ENCODE measurements at places on chromosomes 7 and 10. TPM values are rescaled to one million over a fixed set of nuclear protein-coding genes. Genes with fewer than 3 reads are reported as not detected.

DNA sequence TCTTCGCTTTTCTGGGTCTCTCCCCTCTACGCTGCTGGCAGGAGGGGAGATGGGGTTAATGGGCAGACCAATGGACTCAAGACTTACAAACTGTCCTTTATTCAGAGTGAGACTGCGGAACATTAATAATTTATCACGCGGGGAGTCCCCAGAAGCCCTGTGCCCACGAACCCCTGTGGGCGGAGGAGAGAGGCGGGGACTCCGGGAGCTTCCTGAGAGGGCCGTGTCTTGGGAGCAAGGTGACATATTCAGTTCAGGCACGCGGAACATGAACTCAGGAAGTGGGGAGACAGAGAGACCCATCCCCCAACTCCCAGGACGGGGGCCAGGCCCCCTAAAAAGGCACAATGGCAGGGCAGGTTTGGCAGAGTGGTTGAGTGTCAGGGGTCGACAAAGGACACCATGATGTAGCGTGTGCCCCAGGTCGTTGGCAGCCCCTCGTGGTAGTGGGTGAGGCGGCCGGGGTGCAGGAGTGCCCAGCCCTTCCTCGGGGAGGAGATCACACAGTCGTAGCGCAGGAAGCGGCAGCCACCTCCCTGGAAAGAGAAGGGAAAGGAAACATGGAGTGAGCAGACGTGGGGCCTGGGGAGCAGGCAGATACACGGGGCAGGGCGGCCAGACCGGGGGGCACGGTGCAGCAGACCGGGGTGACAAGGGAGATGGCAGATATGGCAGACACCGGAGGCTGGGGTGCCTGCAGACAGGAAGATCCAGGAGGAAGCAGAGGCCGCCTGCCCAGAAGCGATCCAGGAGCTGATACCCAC is 5.2 kb upstream of the MOGAT3 start:
- no peak for DNase-seq

DNA sequence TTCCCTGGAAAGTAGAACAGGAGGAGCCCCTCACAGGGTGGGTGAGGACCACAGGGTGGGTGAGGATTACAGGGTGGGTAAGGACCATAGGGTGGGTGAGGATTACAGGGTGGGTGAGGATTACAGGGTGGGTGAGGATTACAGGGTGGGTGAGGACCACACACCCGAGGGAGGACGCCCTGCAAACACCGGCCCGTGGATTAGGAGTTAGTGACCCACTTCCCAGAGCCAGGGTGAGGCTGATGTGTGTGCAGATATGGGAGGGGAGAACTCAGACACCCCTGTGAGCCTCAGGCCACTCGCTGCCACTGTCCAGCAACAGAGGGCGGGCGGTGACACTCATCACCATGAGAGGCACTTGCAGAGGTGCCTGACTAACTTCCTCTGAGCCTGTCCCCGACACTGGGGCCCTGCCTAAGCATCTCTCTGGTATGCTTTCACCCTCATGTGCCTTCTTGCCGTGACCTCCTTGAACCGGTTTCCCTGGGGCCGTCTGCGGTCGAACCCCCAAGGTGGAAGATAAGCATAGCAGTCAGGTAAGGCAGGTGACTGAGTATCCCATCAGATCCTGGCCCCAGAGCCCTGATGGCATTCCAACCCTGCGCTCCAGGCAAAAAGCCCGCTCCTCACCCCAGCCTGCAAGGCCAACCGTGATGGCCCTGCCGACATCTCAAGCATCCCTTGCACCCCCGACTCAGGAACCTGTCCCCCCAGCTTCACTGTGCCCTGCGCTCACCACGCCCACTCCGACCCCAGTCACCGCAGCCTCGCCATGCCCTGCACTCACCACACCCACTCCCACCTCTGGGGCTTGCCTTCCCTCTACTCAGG is 74.1 kb downstream of the FAM53B start:
- DNase-seq, result no peak

DNA sequence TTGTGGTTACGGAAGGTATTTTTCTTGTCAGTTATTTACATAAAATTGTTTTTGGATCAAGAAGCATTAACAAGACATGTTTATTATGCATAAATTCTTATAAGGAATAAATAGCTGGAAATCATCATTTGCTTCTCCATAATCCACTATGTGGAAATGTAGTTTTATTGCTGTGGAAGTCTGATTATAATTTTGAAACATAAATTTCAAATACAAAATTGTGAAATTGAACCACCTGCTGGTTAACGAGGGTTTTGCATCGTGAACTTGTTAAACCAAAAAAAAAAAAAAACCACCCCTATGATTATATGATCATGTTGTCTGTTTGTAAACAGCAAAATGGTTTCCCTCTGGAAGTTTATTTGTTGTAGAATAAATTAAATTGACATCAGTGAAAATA is 25.9 kb downstream of the ABRAXAS2 start:
- DNase-seq, result peak; percentile 28

GRCh38 chr10:20157314-20157713 is 341.1 kb downstream of the PLXDC2 start:
- no peak for DNase-seq

DNA sequence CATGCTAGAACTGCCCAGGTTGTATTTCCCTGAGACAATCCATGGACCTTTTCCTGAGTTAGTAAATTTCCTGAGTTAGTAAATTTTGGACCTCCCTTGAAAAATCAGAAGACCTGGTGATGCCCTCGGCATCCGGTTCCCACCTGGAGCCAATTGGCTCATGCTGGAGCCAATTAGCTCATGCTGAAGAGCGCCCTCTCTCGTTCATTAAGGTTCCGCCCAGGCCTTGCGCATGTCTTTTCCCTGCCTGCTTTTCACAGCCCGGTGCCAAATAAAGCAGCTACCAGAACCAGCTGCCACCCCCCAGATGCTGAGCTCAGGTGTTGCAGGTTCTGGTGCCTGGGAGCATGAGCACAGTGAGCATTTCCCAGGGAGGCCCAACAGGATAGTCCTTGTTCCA is 96.2 kb downstream of the APBB1IP start:
- DNase-seq, result peak; percentile 62

DNA sequence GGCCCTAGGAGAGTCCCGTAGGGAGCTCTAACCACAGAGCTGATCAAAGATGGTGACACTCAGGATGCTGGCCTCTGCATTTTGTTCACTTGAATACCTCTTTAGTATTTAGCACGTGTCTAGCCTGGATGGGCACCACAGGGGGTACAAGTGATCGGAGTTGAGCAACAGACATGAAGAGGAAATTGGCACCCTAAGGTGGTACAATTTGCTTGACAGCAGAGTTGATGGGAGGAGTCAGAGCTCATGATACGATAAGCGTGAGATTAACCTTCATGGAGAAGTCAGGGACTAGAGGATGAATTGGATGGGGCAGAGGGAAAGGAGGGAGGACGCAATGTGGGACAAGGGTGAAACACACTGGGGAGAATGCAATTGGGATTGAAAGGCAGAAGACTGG is 9.9 kb upstream of the ZNF212 start:
- no peak for DNase-seq

GRCh38 chr10:22435650-22436049 is 90.4 kb downstream of the SPAG6 start:
- DNase-seq, result no peak

DNA sequence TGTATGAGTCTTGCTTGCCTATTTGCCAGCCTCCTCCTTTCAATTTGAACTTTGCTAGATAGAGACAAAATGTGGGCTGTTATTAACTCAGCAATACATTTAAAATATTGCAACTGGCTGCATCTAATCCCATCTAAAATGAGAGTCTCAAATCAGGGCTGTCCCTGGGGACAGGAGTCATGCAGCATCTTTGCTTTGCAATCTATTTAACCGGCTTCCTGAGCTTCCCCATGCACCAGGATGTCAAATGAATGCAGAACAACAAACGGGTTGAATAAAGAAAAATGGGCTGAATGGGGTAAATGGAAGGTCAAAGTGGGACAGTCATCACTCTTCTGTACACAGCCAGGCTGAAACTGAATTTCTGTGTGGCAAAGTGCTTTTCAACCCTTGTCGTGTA is 89.2 kb downstream of the AOAH start:
- no peak for DNase-seq

DNA sequence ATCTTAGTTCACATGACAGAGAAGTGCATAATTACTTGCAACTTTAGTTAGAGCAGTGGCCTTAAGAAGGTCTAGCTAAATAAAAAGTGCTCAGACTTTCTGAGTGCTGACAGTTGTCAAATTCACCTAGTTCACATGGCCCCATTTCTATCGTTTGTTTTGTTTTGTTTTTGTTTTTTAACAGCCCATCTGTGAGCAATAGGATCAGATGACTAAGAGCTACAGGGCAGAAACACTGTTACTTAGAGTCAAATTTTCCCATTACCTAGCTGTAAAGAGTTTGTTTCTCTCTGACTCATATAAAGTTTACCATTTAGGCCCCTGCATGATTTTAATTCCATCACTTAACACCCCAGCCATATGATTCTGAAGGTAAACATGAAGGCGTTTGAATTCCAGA is 18.8 kb downstream of the CAV1 start:
- DNase-seq, result no peak

- no peak for DNase-seq
Observed at GRCh38 chr10:103599211-103599610, 105.7 kb downstream of the NEURL1 start.

DNA sequence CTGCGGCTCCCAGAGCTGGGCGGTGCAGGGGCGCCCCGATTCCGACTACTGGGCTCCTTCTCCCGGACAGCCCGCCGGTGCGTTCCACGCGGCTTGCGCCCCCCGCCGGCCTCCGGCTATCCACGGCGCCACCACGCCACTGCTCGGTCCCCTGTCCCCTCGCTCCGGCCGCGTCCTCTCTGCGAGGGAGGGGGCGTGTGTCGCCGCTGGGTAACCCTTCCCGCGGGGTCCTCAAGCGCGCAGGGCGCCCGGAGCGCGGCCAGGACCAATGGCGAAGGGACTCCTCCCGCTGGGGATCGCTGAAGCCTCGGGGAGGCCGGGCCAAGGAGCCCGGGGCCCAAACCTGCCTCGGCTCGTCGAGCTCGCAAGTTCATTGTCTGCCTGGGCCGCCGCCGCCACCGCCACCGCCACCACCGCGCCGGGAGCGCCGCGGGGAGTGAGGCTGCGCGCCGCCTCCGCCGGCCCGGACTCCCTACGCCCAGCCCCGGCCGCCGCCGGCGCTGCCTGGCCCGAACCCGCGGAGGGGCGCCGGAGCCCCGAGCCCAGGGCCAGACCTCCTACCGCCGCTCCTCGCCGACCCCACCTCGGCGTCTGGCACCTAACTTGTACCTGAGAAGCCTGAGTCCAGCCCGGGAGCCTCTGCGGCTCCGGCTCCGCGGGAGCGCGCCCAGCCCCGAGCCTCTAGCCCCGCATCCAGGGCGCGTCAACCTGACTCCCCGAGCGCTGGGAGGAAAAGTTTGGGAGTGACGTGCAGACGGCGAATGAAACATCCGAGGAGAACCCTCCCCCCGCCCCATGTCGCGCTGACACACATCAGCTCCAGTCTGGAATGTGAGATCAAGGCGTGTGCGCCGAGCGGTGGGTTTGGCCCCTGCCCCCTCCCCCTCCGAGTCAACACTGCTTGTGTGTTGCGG is at the start of gene CHST15:
Gene CHST15, minus strand, starts transcription at position 739 of the 914 bp plus-strand sequence. CDS start 47,386 bp downstream, outside the sequence.
- DNase-seq, result peak; percentile 46

DNA sequence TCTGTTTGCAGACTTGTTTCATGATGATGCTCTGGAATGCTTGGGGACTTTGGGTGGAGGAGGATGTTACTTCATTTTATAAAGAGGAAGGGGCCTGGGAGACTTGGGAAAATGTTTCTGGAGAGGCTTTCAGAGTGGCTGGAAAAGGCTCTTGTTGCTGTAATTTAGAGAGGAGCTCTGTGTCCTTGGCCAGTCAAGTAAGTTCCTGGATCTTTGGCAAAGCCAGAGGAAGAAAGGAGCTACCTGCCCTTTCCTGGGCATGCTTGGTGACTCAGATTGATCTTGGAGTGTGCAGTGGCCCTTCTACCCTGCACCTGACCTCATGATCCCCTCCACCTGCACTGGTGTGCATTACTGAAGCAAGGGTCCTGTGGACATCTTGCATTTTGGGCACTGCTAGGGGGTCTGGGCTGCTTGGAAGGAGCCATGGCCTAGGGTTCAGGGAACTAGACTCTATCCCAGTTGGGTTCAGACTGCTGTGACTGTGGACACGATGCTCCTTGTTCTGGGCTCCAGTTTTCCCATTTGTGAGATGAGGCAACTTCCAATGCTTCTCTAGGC is 56.1 kb downstream of the ADCYAP1R1 start:
- no peak for DNase-seq

GRCh38 chr10:32982911-32983909 is 25.2 kb upstream of the ITGB1 start:
- no peak for DNase-seq

DNA sequence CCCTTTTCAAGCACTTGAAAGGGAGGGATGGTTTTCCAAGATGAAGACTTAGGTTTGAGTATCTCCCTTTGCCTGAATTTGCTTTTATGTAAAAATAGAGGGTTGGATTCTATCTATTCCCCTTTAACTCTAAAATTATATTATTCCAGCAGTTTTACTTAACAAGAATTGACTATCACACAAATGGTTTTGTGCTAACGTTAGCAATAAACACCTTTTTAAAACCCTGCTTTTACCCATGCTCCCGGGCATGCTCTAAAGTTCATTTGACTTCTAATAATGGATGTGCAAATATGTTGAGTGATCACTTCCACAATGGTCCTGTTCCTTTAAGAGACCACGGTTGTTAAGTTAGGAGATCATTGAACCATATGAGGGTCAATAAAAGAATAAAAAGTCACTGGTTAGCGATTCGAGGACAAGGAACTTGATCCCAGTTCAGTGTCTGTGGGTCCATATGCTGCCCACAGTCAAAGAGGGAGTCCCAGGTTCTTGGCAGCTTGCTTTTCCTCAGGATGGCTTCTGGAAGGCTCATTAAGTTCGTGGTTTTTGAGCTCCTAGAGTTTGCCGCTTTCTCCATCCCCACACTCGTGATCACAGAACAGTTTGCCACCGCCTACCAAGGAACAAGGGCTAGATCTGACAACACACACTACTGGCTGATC is at the start of gene TMEM236:
Gene TMEM236, plus strand, starts transcription at position 421 of the 665 bp plus-strand sequence. Its CDS starts 95 bp downstream, at position 516.
- no peak for DNase-seq

GRCh38 chr10:14008740-14009080 is 322.0 kb downstream of the FRMD4A start:
- no peak for DNase-seq

The SPDYE2 gene
- 19.5 TPM for polyA plus RNA-seq

The ANXA8L1 gene
- 4.4 TPM for polyA plus RNA-seq

The ARHGEF35 gene
- 3.0 TPM for polyA plus RNA-seq

The CC2D2B gene
- polyA plus RNA-seq, result 16.5 TPM

The TMEM213 gene
- polyA plus RNA-seq, result 0.09 TPM

The VGF gene
- polyA plus RNA-seq, result 0.87 TPM

The CALN1 gene
- polyA plus RNA-seq, result 6.2 TPM

The SPDYE9 gene
- polyA plus RNA-seq, result 3.7 TPM

The HOGA1 gene
- polyA plus RNA-seq, result 1.5 TPM

The ANLN gene
- 17.6 TPM for polyA plus RNA-seq

The TMEM176B gene
- 69.3 TPM for polyA plus RNA-seq

The MBL2 gene
- 0.08 TPM for polyA plus RNA-seq

The COL13A1 gene
- polyA plus RNA-seq, result 2.5 TPM

Data from testis (tissue), 5 donors.